ENCODE measurements at places on chromosomes 5 and 9. TPM values are rescaled to one million over a fixed set of nuclear protein-coding genes. Genes with fewer than 3 reads are reported as not detected.
A peak's percentile ranks its signal among the peaks of the same experiment; 100 is the strongest.

DNA sequence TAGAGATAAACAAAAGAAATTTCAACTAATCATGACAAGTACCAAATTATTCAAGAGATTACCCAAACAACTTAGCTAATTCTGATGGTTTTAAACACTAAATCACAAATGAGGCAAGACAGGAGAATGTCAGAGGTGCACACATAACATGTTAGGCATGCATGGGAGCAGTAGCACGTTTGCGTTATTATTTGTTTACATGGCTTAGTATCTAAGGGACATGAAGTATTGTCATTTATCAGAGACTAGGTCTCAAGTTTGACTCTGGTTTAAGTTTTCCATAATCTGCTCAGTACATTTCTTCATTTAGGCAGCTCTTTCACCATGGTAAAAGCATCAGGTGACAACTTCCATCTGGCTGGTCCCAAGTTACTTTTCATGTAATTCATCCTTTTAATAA, 244.1 kb upstream of the TNC start:
- no peaks in the 10 kb centered on the region for H3K36me3 ChIP-seq
- H3K27me3 ChIP-seq: no peaks in the 10 kb centered on the region
- no peak overlapping the region for H3K4me3 ChIP-seq
- peaks cover 7% of the 10 kb centered on the region for H3K4me1 ChIP-seq
- no peak overlapping the region for H3K27ac ChIP-seq

GRCh38 chr5:181050016-181050415, 9.9 kb downstream of the BTNL9 start:
- no peak for DNase-seq
- no peaks in the 10 kb centered on the region for H3K4me1 ChIP-seq
- no peak overlapping the region for H3K27ac ChIP-seq
- no peak overlapping the region for H3K4me3 ChIP-seq

SLC25A2 gene
- 0.25 TPM for total RNA-seq

GABRA1 gene
- total RNA-seq: 0.41 TPM

DNA sequence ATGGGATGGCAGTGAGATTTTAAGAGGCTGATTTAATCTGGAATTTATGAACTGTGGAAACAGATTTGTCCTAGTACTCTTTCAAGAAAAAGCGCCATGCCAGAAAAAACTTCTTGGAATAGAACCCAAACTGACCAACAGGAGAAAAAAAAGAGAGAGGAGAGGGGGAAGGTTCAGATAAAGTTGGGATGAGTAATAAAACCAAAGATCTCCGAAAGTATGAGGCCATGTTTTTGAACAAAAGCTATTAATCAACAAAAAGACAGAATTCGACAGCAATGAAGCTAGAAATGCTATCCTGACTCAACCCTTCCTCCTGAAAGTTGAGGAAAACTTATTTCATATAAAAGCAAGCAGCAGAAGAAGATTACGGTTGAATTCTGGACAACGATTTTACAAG, 135.5 kb downstream of the CEMIP2 start:
- H3K27me3 ChIP-seq: no peaks in the 10 kb centered on the region
- H3K4me3 ChIP-seq: no peak overlapping the region
- H3K27ac ChIP-seq: no peak overlapping the region
- H3K36me3 ChIP-seq: no peaks in the 10 kb centered on the region
- no peaks in the 10 kb centered on the region for H3K4me1 ChIP-seq

TIMD4 gene
- not detected for total RNA-seq

CCDC112 gene
- total RNA-seq: 10.5 TPM

C5orf52 gene
- not detected for total RNA-seq

GRCh38 chr9:130268521-130269211, 3.1 kb downstream of the HMCN2 start:
- peaks cover 43% of the 10 kb centered on the region for H3K27me3 ChIP-seq
- no peak overlapping the region for H3K27ac ChIP-seq
- no peak overlapping the region for H3K4me3 ChIP-seq
- peaks cover under 1% of the 10 kb centered on the region for H3K4me1 ChIP-seq
- H3K36me3 ChIP-seq: no peaks in the 10 kb centered on the region

DNA sequence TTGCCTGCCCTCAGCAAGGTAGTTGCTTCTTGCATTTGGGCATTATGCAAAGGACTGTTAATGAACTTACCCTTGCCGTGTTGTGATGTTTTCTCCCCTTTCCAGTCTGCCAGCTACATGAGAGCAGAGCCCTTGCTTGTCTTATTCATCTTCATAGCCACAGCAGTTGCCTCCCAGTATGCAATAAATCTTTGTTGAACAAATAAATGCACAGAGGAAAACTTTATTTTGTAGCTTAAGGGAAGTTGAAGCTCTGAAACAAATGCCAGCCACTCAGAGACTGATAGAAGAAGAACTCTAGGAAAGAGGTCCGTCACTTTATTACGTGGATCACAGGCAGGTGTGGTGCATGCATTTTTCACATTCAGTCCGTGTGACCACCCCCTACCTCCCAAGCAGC, 19.7 kb downstream of the MAST4 start:
- H3K27me3 ChIP-seq: no peaks in the 10 kb centered on the region
- DNase-seq: no peak
- H3K27ac ChIP-seq: no peak overlapping the region
- H3K4me1 ChIP-seq: peaks cover 4% of the 10 kb centered on the region
- no peak overlapping the region for H3K4me3 ChIP-seq
- no peaks in the 10 kb centered on the region for H3K36me3 ChIP-seq

DNA sequence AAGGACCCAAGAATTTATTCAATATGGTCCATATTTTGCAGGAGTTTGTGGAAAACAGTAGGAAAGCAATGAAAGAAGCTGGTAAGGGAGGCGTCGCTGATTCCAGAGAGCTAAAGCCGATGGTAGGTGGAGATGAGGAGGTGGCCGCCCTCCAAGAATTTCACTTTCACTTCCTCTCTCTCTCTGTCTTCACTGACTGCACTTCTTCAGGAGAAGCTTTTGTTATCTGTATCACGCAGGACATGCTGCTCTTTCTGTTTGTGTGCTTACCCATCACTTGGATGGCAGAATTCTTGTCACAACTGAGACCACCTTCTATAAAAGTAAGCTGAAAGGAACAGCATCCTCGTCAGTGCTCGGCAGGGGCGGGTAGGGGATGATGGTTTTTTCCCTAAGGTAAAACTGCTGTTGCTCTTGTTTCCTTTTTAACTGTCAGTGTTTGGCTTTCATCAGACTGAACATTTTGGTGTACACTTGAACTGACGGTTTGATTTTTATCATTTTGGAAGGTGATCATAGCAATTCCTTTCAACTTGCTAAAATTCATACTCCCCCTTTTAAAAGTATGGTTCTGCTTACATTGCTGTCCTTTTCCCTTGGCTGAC, 62.4 kb upstream of the FSD1L start:
- H3K4me1 ChIP-seq: no peaks in the 10 kb centered on the region
- H3K4me3 ChIP-seq: peak overlapping the region; percentile 7
- no peak overlapping the region for H3K27ac ChIP-seq
- H3K36me3 ChIP-seq: no peaks in the 10 kb centered on the region
- peak; percentile 27 for DNase-seq
- H3K27me3 ChIP-seq: no peaks in the 10 kb centered on the region

GNG10 gene
- total RNA-seq: 29.4 TPM

DNA sequence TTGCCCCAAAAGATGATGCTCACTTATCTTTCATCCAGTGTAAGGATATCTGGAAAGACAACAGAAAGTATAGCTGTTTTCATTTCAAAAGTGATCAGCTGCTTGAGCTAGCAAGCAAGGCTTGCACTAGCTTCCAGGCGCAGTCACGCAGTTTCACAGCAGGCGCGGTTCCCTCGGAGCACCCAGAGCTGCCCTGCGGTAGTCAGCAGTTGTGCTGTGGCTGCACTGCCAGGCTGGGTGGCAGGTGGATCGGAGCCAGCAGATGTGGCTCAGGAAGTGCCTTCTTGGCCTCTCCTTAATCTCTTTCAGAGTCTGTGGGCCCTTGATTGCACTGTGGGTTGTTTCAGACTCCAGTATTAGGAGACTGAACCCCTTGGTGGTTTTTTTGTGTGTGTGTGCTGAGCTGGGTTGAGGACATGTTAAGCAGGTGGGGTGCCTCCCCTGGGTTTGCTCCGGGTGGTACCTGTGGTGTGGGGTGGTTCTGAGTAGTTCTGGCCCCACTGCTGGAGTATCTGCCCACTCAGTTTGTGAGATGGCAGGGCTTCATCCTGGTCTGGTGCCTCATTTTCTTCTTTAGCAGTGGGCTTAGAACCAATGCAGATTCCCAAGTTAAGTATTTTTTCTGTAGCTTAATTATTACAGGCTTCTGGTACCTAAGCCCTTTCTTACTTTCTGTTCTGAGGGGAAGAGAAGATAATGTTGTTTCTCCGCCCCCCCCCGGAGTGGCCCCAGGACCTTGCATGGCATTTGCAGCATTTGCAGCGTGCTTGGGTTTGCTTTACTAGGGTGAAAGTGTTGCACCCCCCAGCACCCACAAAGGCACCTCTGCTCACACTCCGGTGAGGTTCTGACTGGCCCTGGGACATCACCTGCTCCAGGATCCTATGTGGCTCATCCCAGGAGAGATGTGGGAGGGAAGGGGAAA, 16.4 kb downstream of the TENT4A start:
- no peak for DNase-seq
- H3K27me3 ChIP-seq: no peaks in the 10 kb centered on the region
- no peaks in the 10 kb centered on the region for H3K36me3 ChIP-seq
- no peak overlapping the region for H3K27ac ChIP-seq
- peaks cover 37% of the 10 kb centered on the region for H3K4me1 ChIP-seq
